Kidney glomerular epithelial cell (primary cell): ENCODE measurements at places on chromosomes 5 and 9.
A peak's percentile ranks its signal among the peaks of the same experiment; 100 is the strongest.

DNA sequence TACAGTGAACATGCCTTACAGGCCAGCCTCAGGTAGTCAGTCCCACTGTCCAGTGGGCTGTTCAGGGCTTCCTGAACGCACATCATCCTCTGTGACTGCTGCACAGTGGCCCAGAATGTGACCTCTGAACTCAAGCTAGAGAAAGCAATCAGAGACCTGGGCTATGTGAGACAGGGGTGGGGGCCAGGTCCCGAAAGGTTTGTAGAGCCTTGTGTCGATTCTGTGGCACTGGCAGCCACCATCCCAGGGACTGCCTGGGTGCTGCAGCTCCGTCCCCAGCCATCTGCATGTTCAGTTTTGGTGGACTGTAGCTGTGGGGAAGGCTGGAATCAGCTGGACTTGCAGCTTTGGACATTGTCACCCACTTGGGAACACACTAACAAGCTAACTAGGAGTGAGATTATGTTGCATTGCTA lies 47.7 kb downstream of the MVB12B start:
- no peak for DNase-seq

- no peak for DNase-seq
Observed at GRCh38 chr9:106304401-106304920, 558.5 kb upstream of the ZNF462 start.

- no peak for DNase-seq
Observed at GRCh38 chr5:36703245-36703860, 96.9 kb downstream of the SLC1A3 start.

- no peak for DNase-seq
Observed at GRCh38 chr9:109870365-109870764, 90.4 kb downstream of the PALM2AKAP2 start.

DNA sequence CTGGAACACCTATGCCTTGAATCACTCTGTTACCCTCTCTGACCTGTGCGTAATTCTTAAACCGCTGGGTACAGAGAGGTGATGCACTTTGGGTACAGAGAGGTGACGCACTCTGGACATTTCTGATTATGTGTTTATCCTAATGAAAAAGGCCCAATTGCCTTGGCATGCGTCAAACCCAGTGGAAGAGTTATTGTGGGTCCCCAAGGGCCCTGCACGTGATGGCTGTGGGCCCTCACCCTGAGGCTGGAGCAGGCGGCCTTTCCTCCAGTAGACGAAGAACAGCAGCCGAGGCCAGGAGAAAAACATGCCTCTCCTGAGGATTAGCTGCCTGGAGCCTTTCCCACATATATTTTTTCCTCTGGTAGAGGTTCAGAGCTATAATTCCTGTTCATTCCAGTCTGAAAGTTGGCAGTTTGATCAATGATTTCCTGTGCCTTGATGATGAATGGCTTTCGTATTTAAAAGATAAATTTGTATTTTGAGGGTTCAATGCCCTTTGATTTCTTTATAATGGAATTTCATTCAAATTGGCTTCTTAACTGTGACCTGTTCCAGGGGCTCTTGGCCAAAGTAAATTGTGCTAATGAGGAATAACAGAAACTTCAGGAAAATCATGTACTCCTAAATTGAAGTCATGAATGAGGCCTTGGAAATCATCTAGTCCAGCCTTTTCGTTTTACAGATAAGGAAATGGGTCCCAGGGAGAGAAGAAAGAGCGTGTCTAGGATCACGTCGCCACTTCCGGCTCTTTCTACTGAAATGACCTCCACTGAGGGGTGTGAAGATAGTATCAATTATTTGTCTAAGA lies 22.8 kb downstream of the ACER2 start:
- no peak for DNase-seq

- DNase-seq = no peak
Observed at GRCh38 chr9:89945133-89945532, 340.3 kb downstream of the GADD45G start.

DNA sequence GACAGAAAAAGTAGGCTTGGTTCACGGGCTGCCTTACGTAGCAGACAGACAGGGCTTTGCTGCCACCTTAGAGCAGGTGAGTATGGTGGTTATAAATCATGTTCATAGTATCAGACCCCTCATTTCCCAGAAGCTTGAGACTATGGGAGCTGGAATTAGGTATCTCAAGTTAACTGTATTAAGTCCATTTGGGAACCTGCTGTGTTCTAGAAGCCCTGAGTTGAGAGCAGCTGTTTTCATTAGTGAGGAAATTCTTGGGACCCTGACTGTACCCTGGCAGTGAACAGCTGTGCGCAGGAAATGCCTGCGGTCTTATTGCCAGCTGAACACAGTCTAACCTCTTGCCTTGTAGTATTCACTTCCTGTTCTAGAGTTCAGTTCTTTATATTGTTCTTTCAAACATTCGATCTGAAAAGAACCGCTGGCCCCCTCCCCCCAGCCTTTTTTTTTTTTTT lies 29.8 kb downstream of the UGCG start:
- no peak for DNase-seq

DNA sequence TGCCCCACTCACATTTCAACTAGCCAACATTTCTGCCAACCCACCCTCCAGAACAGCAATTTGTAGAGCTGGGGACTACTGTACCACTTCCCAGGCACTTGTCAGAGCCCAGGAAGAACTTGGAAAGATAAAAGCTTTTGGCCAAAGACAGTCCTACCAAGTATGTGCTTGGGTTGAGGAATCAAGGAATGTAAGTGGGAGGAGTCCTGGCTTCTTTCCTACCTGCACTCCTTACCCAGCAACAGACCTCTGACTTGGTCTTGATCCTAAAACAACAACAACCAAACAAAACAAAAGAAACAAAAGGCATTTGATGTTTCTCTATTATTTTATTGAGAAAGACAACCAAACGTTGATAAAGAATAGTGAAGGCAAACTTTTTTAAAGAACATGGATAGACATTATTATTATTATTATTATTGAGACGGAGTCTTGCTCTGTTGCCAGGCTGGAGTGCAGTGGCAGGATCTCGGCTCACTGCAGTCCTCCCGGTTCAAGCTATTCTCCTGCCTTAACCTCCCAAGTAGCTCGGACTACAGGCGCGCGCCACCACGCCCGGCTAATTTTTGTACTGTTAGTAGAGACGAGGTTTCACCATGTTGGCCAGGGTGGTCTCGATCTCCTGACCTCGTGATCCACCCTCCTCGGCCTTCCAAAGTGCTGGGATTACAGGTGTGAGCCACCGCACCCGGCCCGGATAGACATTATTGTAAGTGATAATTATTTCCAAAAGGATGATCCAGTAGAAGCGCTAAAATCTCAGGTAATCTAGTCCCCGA lies 33.5 kb downstream of the ANXA2R start:
- DNase-seq = peak; percentile 18

GRCh38 chr9:128733256-128733655 lies 9.3 kb upstream of the ZDHHC12 start:
- DNase-seq = peak; percentile 65

- no peak for DNase-seq
Observed at GRCh38 chr5:116814626-116815385, 240.2 kb upstream of the SEMA6A start.

- no peak for DNase-seq
Observed at GRCh38 chr9:35854091-35854762, 16.0 kb downstream of the OR13J1 start.

DNA sequence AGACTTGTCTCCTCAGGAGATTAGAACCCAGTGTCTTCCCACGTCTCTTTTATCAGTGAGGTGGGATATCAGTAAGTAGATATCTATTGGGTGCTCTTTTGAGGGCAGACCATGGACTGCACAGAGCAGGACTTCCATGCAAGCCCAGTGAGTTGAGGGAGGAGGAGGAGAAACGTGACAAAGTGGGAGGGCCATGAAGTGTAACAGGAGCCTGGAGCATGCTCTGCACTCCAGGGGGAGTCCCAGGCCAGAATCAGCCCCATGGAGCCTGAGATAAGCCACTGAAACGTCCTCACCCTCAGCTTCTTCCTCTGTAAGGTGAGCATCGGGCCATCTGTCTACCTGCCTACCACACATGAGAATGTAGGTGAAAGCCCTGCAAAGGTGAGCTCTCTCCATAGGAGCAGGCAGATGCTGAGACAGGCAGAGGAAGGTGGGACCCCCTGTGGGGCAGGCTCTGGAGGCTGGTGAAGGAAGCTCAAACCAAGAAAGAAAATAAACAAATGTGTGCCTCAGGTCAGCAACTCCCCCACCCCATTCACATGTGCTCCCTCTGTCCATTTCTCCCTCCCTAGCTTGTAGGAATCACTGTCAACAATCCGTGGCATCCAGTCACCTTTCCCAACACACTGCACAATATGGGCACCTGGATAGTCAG lies 87.4 kb downstream of the NRG2 start:
- no peak for DNase-seq

- DNase-seq = no peak
Observed at GRCh38 chr5:135593886-135594285, 15.1 kb upstream of the CXCL14 start.
